Stimulated activated CD4-positive, alpha-beta T cell treated with anti-CD3 and anti-CD28 coated beads, Interleukin-1b, Interleukin-23, amount 100 ng/mL, for 4 hours (primary cell): ENCODE measurements at places on chromosomes 16 and 17.

- no peak for DNase-seq
Measured at GRCh38 chr17:73733517-73733916, 89.3 kb upstream of the SDK2 start.

DNA sequence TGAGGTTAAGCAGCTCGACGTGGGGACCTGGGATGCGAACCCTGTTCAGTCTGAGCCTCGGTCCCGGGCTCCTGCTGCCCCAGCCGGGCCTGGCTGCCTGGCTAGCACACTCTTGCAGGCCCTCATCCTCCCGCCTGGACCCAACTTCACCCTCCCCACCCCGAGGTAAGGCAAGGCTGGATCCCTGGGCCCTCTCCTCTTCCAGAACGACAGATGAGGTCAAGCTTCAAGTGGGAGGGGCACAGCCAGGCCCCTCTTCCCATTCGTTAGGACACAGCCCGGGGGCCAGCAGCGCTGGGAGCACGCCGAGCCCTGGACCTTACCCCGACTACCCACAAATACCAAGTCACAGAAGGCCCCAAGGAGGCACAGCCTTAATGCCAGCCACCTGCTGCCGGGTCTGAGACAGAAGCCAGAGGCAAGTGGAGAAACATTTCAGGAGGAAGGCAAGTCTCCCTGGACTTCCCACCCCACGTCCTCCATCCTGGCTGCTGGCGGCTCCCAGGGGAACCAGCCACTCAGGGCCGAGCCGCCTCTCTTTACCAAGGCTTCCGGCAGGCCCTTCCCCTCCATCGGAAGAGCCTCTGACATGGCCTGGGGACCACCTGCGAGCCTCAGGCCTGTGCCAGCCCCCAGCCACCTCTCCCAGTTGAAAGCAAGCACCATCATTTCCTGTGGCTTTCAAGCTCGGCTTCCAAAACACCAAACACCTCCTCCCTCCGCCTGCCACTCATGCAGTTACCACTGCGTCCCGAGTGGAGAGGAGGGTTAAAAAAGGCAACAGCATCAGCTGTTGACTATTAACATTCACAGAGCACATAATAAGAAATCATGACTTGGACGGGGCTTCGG lies 59.9 kb downstream of the RPH3AL start:
- no peak for DNase-seq

DNA sequence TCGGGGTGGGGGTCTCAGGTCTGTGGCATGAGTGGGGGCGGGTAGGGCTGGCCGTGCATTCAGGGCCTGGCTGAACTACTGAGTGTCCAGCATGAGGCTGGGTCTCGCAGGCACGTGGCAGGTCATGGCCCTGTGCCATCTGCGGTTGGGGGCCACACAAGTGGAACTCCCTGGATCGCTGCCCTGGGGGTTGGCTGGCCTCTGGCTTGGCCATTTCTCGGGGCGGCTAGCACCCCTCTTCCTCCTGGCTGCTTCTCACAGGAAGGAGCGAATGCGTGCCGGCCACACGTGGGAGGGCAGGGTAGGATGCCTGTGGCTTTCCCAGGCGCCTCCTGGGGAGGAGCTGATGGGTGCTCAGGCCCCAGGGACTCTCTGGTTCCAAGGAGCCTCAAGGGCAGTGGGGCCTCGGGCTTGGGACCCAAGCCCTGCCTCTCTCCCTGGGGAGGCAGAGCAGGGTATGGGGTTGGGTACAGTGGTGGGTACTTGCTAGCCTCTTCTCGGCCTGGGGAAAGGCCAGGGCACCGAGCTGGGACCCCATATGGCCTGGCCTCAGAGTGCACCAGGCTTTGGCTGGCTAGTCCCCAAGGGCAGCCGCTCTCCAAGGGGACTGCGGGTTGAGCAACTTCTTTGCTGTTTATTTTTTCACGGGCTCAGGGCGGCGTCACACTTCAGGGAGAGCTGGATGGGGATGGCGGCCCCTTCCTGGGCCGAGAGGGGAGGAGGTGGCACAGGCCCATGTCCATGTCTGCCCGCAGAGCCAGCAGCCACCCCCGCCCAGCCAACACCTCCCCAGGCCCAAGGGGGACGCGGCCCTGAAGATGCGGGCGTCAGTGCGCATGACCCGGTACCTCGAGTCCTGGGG lies 37.5 kb downstream of the ADCY7 start:
- no peak for DNase-seq

DNA sequence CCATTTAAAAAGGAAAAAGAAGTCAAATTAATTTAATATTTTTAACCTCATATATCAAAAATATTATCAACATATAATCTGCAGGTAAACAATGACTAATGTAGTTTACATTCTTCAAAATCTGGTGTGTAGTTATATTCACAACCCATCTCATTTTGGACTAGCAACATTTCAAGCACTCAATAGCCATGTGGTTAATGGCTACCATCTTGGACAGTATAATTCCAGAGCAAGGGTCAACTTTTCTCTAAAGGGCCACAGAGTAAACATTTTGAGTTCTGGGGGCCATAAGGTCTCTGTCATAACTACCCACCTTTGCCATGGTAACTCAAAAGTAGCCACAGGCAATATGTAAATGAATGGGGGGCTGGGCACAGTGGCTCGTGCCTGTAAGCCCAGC lies 153.9 kb downstream of the PARN start:
- no peak for DNase-seq

DNA sequence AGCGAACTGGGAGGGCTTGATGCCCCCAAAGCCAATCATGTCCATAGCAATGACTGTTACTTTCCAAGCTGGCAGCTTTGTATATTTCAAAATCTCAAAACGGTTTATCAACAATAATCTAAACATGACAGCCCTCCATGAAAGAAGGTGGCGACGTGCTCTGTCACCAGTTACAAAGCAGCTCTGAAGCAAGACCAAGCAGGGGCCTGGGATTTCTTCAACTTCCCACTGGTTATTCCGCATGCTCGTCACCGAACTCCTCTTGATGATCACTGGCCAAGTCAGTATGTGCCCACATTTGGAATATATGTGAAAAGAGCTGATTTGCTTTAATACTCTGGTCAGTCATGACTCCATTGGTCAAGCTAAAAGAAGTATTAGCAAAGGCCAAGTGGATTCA lies 175.6 kb downstream of the VPS53 start:
- DNase-seq = no peak

GRCh38 chr17:29401258-29401657 lies 11.1 kb downstream of the TAOK1 start:
- no peak for DNase-seq

- no peak for DNase-seq
Measured at GRCh38 chr16:65070831-65071432, 50.9 kb downstream of the CDH11 start.

- no peak for DNase-seq
Measured at GRCh38 chr17:72191921-72192799, 71.3 kb downstream of the SOX9 start.

DNA sequence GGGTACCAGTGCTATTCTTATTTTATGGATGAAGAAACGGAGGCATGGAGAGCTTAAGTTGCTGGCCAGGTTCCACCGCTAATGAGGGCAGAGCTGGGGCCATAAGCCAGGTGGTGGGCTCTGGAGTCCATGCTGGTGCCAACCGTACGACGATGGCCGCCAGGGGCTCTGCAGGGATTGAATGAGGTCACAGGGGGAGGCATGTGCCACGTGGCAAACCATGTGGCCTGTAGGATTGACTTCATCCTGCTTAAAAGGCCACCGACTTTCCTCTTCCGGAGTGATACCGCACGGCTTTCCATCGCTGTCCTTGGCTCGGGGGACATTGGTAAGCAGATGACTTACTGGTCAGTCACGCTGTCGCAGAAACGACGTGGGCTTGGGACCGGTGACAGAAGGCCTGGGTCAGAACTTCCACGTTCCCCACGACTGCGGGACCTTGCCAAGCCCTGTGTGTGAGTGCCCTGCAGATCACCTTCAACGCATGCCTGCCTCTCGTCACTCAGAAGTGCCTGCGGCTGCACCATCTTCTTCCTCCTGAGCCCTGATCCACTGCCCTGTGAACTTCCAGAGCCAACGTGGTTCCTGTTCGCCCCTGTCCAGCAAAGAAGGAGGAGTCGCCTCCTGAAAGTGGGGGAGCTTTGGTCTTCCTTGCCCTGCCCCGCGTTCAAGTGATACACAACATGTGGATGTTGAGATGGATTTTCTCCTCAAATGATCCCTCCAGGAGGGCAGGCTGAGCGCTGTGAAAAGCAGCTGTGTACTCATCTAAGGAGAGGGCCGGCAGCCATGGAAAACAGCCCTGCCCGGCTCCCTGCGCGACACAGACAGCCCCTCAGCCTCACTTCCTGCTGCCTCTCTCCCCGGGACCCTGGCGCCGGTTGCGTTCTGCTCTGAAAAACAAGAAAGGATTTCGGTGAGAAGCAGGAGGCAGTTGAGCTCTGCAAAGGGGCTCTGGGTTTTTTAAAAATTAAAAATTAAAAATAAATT lies 176.7 kb downstream of the C16orf95 start:
- DNase-seq = no peak

DNA sequence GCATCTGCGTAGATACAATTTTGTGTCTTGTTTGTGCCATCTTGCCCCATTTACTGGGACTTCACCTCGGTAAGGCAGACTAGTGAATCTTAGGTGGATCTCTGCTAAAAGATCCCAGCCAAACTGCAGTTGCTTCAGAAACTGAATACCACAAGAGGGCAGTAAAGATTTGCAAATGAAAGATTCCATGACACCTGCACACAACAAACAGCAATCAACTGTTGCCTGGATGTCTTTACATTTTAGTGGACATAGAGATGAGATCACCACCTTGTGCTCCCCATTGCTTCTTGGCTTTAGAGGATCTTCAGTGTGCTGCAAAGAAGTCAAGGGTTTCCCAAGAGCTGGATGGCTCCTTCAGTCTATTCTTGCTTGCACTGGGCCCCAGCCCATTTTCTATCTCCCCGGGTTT lies 119.2 kb upstream of the CACNG5 start:
- DNase-seq = no peak

DNA sequence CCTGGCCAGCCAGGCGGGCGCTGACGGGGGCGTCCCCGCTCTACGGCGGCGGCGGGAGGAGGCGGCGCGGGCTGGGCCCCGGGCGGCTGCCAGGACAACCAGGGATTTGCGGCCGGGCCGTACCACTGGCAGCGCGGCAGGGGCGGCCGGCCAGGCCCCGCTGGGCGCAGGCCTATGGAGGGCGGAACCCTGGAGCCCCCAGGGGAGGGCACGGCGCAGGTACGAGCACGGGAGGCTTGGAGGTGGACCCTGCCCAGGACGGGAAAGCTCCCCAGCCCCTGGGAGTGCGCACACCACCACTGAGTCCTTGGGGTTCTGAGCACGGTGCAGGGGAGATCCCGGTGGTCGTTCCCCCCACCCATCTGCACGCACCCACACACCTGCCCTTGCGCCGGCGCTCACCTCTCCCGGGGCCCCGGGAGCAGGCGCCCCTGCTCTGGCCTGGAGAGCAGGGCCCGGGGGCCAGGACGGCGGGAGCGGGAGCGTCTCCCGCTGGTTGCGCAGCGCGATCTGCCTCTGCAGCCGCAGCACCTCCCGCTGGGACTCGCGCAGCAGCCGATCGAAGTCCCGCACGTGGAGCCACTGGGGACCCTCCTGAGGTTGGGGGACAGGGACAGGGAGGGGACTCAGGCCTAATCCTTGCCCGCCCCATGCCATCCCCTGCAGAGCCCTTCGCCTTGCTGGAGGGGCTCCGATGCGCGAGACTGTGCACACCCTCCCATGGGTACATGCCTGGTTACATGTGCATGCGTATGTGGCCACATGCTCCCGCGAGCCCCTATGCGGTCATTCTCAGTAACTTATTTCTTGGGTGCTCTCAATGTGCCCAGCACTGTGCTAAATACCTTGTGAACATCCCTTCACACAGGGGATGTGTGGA lies 3.9 kb downstream of the TSPOAP1 start:
- DNase-seq = no peak

GRCh38 chr17:62802561-62803205 lies 5.4 kb downstream of the MARCHF10 start:
- no peak for DNase-seq

DNA sequence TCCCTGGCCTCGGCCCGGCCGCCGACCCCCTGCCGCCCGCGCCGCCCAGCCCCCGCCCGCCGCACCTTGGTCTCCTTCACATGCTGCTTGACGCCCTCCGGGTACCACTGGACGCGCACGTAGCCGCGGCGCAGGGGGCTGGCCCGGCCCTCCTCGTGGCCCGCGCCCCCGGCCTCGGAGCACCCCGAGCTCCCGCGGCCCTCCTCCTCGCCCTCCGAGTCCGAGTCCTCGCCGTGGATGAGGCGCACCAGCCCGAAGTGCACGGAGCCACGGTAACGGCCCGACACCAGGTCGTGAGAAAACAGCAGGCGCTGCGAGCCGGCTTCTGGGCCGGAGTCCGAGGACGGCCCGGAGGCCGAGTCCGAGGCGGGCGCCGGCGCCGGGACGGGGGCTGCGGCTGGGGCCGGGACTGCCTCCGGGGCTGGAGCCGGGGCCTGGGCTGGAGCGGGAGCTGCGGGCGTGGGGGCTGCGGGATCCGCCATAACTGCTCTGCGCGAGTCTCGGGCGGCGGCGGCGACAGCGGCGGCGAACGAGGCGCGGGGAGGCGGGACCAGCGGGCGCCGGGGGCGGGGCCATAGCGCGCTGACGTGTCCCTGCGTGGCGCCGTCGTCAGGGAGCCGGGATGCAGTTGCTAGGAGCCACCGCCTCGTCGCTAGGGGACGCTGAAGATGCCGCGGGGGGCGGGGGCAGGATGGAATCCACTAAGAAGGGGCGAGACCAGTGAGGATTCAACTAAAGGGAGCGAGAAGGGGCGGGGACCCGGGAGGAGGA lies at the start of gene UBE2O:
TSS of gene UBE2O (minus strand) at position 493 of the 771 bp plus-strand sequence. CDS start at position 482, 11 bp downstream.
- DNase-seq = peak; percentile 84

GRCh38 chr16:54707813-54708212 lies 222.9 kb upstream of the IRX5 start:
- no peak for DNase-seq

- DNase-seq = no peak
Measured at GRCh38 chr16:20844588-20844987, 38.3 kb downstream of the REXO5 start.

GRCh38 chr16:80151722-80152111 lies 389.1 kb upstream of the DYNLRB2 start:
- no peak for DNase-seq

- no peak for DNase-seq
Measured at GRCh38 chr16:87384162-87384874, 742 bp upstream of the FBXO31 start.

GRCh38 chr17:73782641-73783381 lies 138.6 kb upstream of the SDK2 start:
- no peak for DNase-seq

GRCh38 chr16:23435500-23435899 lies 17.5 kb downstream of the COG7 start:
- DNase-seq = peak; percentile 51
